ENCODE measurements at places on chromosomes 4 and X.

- no peak for DNase-seq
These were observed 16.0 kb upstream of the VSIG1 start for GRCh38 chrX:108028854-108029253.

DNA sequence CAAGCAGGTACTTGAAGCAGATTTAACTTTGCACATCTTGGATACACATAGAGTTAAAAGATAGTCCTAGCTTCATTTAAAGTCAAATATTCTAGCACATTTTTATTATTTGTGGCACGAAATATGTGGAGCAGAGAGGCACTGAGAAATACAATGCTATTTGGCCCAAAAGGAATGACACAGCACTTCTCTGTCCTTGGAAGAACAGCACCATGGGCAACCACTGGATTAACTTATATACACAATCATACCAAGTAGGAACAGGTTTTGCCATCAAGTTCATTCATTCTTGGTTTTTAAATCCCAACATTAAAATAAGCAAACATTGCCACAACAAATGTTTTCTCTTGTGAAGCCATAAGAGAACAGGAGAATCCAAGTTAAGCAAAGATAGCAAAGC, 924 bp upstream of the ENAM start:
- no peak for DNase-seq

DNA sequence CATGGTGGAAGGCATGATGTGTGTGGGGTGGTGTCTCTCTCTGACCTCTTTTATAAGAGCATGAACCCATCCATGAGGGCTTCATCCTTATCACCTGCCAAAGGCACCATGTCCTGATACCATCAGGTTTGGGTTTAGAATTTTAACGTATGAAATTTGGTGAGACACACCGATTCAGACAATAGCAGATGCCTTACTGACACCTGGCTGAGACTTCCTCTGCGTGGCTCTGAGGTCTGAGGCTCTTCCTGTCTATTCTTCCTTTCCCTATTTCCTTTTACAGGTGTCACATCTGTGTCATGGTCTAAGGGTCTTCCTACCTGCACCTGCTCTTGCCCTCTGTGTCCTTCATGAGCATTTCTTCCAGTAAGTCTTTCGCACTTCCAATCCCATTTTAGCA, 320.7 kb upstream of the CLNK start:
- no peak for DNase-seq

DNA sequence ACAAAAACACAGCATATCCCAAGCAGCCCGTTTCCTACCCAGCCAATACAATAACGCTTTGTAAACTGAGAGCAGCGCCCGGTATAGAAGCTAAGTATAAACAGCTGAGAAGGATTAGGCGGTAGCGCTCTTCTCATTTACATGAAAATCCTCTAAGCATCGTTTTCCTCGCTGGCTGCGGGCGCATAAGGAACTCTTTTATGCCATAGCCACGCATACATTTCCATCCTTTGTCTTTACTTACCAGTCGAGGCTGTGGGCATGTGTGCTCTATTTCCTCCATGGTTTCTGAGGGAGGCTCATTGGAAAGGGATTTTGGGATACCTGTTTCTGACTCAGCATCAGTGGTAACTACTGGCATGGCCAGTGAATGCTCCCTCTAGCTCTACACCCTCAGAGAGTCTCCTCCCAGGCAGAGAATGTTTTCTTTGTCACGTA, 383 bp downstream of the PCYT1B start:
- DNase-seq, result no peak

GRCh38 chr4:55410431-55410830, 14.7 kb downstream of the TMEM165 start:
- no peak for DNase-seq

DNA sequence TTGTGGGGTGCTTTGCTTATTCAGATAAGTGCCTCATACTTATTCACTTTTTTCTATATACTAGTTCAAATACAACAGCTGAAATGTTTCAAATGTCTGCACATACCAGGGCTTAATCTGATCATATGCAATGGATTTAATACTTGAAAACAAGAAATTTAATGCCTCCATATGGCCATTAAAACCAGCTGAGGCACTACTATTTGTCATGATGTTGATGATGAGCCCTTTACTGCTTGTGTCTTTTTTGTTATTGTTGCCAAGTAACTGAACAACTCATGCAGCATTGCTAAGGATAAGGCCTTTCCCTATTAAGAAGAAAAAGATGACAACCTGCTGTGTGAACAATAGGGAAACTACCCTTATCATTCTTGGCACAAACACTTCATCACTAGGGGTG, 52.5 kb downstream of the MAGEB10 start:
- no peak for DNase-seq

DNA sequence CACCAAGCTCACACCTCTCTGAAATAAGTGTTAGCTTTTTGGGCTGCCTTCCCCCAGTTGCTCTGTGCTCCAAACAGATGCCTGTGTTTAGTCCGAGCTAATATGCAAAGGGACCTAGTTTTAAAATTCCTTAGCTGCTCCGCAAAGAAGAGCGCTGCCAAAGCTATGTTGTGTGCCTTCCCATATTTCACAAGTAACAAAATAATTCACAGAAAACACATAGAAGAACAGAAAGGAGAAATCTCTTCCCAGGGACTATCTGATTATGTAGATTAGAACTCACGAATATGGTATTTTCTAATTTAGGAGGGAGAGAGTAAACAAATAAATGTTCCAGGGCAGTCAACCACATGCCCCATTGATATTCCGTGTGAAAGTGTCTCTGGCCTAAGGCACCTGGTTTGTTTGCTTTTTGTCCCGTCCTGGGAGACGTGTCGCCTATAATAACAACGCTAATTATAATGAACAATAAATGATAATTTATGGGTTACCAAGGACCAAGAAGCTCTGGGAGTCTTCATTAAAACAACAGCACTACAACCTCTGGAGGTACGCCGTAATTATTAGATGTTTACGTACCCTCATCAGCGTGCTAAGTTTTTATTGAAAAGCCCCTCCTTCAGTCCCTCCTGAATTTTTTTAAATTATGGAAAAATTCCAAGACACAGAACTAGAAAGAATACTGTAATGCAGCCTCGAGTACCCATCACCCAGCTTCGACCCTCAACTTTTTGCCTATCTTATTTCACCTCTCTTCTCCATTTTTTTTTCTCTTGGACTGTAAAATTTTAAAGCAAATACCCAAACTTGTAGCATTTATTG, 1.2 kb upstream of the CCNG2 start:
- DNase-seq, result no peak

DNA sequence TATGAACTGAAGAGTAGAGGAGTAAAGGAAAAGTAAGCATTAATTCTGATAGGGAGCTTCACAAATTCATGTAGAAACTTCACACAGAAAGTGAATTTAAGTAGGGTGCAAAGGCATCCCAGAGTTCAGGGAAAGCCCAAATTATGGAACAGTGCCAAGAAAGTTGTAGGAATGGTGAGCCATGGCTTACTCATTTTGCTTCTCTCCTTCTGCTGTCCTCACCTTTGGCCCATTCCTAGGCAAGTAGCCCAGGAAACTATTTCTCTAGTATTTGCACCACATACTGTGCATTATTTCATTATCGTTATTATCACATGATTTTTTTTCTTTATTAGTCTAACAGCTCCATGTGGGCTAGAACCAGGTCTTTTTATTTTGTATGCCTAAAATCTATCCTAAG, 34.9 kb upstream of the IL1RAPL1 start:
- no peak for DNase-seq

- no peak for DNase-seq
These were observed 10.8 kb upstream of the HHIP start for GRCh38 chr4:144634978-144635747.

DNA sequence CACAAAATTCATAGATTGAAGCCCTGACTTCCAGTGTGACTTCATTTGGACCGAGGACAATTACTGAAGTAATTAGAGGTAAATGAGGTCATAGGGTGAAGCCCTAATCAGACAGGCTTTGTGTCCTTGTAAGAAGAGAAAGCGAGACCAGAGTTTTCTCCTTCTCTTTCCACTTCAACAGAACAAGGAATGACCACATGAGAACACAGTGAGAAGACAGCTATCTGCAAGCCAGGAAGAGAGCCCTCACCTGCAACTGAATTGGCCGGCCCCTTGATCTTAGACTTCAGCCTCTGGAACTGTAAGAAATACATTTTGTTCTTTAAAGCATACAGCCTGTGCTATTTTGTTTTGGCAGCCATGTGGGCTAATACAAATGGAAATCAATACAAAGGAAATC, 67.1 kb upstream of the PRKG2 start:
- no peak for DNase-seq

DNA sequence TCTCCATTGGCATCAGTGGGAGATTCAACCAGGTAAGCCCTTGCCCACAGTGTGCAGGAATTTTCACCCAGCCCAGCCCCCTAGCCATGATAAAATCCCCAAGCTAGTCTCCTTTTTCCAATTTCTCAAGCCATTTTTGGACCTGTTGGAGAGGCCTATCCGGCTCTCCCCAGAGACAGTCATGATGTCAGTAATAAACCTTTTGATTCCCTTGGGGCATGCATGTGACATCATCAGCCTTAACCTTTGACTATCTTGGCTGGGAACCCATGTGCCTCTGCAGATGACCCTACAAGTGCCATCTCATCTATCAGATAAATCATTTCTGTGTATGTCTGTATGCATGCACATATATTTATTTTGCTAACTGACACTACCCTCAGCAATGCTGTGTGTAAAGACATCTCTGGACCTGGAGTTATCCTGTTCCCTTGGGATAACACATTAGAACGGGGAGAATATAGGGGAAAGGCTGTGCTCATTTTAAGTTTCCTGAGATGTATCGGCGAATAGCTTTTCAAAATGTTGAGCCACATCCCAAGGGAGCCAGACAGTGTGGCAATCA, 51.0 kb downstream of the CYTL1 start:
- DNase-seq, result no peak

GRCh38 chrX:2487366-2487765, 13.4 kb downstream of the DHRSX start:
- DNase-seq, result no peak

GRCh38 chr4:10524196-10524833, 67.1 kb upstream of the ZNF518B start:
- DNase-seq, result no peak

DNA sequence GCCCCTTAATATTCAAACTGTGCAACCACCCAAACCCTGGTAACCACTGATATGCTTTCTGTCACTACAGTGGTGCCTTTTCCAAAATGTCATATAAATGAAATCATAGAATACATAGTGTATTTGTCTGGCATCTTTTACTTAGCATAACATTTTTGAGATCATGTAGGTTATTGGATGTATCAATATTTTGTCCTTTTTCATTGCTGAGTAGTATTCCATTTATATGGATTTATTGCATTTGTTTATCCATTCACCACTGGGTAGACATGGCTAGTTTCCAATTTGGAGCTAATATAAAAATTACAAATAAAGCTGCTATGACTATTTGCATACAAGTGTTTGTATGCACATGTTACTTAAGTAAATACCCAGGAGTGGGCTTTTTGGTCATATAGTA, 121.6 kb downstream of the TMEM144 start:
- no peak for DNase-seq

DNA sequence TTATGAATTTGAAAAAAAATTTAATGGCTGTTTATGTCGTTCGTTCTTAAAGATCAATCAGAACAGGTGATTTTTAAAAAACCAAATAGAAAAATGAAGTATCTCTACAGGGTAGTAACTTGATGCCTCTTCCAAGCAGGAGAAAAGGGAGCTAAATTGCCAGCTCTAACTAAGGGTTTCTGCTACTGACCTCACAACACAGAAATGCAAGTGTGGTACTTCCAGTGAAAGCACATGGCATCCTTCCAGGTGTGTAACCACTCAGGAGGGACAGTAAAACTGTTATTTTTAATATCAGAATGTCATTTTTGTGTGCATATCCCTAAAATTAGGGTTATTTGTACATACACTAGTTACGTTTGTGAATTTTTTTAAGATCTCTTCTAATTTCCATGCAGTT, 116.8 kb upstream of the ZCCHC13 start:
- DNase-seq, result no peak

GRCh38 chr4:150289198-150289597, 211.0 kb downstream of the DCLK2 start:
- no peak for DNase-seq

- DNase-seq, result no peak
These were observed 168.7 kb upstream of the TBC1D9 start for GRCh38 chr4:140924761-140925392.

- no peak for DNase-seq
These were observed 9.5 kb downstream of the EPGN start for GRCh38 chr4:74317616-74318246.

GRCh38 chr4:182289809-182290208, 46.6 kb downstream of the TENM3 start:
- no peak for DNase-seq

DNA sequence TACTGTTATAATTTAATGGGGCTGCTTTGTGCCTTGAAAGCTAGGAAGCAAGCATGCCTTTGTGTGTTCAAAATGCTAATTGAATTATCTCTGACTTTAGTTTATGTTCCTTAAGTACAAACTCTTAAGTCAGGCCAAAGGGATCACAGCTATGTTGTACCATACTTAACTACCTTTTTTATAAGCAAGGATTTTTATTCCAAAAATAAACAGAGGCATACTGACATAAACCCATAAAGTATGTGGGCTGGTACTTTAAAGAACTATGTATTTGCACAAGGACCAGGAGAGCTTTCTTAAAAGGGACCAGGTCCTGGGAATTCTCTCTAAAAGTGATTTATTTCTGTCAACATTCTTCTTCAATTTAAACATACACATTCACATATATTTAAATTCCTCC, 57.8 kb upstream of the HCCS start:
- DNase-seq, result no peak

- DNase-seq, result no peak
These were observed 93.3 kb downstream of the FANCB start for GRCh38 chrX:14779580-14779979.

DNA sequence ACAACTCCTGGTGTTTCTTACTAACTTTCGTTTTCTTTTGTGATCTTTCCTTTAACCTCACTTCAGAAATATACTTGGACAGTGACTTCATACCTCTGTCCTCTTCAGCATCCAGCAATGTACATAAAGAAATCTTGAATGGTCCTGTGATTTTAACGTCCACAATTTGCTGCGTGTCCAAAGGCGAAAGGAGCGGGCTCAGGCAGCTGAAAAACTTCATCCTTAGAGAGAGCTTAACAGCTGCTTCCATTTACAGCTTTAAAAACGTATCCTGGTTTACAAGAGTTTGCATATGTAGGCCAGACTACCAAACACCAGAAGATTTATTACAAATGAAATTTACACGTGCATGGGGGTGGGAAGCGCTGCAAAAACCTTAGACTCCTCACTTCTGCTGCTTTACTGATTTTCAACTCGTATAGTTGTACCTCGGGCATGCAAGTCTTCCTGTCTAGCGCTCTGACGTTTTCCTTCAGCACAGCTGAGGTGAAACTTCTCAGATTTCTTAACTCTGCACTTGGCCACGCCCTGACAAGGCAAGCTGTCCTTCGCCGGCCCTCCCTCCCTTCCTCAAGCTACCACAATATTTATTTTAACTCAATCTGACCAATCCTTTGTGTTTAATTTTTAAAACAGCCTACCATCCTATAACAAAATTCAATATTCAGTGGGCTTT, 406.4 kb downstream of the FAM47A start:
- DNase-seq, result no peak

- no peak for DNase-seq
These were observed 298.3 kb upstream of the AGA start for GRCh38 chr4:177740563-177740962.
